ENCODE measurements at places on chromosomes 2 and 18.

- DNase-seq: no peak
Measured at GRCh38 chr2:69381337-69381737, 5.7 kb downstream of the GFPT1 start.

DNA sequence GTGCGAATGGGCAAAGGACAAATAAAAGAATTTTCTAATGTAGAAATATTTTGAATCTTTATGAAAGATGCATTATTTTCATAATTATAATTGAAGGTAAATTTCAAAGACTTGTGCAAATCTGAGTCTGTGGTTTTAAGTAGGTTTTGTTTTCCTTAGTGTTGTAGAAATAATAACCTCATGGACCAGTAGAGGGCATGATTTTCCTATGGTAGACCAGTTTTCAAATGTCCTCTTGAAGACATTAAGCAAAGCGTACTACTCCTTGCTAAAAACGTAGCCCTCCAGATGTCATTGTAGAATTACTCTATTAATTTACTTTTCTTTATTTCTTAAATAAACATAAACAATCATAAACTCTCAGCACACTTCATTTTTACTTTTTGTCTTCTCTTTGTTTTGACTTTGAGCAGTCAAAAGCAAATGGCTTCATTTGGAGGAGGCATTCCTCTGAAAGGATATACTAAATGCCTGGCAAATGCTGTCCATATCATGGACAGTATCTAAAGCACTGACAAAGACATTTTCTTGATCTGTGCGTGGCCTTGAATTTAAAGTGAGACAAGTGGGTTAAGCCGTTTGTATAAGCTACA is 85.8 kb upstream of the FAM237A start:
- DNase-seq: no peak

GRCh38 chr18:54052259-54052658 is 172.2 kb downstream of the MBD2 start:
- DNase-seq: no peak

DNA sequence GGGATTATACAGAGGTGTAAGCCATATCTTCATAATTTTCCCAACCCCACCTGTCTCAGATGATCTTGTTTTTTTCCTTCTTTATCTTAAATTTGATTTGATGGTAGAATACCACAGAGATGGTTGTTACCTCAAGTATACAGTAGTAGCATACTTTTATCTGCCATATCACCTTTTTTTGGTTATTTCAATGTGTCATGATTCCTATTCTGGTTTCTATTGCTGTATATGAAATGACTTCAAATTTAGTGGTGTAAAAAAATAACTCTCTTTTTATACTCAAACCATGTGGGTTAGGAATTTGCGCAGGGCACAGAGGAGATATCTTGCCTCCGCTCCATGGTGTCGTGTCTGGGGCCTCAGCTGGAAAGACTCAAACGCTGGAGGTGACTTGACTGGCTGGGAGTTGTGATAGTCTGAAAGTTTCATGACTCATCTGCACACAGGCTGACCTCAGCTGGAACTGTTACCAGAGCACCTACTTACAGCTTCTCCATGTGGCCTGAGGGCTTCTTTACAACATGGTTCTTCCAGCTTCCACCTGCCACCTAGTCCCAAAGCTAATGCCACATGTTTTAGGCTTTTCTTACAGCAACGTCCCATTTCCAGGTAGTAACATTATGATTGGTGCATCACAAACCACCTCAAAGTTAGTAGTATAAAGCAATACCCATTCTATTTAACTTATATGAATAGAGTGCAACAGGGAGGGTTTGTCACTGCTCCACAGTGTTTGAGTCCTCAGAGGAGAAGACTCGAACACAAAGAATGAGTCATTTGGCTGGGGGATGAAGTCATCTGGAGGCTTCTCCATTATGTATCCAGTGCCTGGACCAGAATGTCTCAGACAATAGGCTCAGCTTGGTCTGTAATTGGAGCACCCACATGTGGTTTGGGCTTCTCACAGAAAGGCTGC is 82.3 kb upstream of the XPO1 start:
- DNase-seq: no peak

GRCh38 chr2:226002438-226002837 is 602.9 kb downstream of the NYAP2 start:
- DNase-seq: no peak

All from osteocyte (in vitro differentiated cells).